Activated T-helper 17 cell treated with anti-CD3 and anti-CD28 coated beads, Interleukin-2, amount 50 U/mL, for 72 hours (primary cell): ENCODE measurements at places on chromosomes 13 and 19. TPM values are rescaled to one million over a fixed set of nuclear protein-coding genes. Genes with fewer than 3 reads are reported as not detected.

GRCh38 chr13:110236431-110236830 lies 70.5 kb downstream of the COL4A1 start:
- no peak for ATAC-seq

DNA sequence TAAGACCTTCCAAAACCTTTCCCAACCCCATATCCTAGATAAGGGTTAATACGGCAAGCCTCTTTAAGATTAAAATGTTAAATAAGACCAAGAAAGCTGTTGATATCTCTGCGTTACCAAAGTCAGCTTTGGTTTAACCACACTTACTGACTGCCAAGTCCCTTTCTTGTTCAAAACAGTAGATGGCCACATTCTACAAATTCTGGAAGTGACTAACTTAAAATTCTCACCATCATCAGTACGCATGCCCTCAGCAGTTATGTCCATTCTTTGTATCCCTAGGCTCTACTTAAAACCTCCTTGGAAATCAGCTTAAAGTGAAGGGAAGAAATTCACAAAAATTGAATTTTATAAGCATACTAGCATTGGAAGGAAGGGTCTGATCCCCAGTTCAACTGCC lies 23.6 kb downstream of the SOHLH2 start:
- ATAC-seq, result no peak

- ATAC-seq, result no peak
Observed at GRCh38 chr13:37594550-37594949, 4.0 kb downstream of the POSTN start.

DNA sequence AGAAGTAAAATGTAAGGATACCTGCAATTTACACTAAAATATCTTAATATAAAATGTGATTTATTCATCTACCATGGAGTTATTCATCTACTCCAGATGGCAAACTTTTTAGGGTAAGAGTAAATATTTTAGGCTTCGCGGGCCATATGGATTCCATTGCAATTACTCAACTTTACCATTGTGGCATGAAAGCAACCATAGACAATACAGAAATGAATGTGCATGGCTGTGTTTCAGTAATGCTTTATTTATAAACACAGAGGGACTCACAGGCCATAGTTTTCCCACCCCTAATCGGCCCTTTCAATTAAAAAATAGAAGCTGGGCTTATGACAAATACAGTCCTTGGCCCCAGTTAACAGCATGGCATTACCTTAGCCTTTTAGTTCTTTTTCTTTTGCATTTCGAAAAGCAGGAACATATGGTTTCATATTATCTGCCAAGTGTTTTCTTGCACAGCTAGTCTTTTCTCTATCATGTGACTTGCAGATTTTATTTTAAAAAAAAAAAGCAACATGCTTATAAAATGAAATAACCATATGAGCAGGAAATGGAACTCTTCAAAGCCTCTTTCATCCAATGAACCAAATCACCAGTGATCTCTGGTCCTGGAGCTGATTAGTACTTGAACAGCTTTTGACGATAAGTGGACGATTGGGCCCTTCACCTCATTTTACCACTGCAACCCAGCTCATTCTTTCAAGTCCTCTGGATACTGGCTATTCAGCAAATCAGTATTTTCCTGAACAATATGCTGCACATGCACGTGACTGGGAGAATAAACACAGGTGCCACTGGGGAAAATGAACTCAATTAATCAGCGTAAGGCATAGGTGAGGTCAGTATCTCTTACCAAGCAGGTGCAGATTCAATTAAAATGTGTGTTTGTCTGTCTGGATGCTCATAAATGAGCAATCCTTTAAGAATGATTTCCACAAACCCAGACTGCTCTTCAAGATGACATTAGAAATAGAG lies 63.9 kb downstream of the LHFPL6 start:
- ATAC-seq, result no peak

DNA sequence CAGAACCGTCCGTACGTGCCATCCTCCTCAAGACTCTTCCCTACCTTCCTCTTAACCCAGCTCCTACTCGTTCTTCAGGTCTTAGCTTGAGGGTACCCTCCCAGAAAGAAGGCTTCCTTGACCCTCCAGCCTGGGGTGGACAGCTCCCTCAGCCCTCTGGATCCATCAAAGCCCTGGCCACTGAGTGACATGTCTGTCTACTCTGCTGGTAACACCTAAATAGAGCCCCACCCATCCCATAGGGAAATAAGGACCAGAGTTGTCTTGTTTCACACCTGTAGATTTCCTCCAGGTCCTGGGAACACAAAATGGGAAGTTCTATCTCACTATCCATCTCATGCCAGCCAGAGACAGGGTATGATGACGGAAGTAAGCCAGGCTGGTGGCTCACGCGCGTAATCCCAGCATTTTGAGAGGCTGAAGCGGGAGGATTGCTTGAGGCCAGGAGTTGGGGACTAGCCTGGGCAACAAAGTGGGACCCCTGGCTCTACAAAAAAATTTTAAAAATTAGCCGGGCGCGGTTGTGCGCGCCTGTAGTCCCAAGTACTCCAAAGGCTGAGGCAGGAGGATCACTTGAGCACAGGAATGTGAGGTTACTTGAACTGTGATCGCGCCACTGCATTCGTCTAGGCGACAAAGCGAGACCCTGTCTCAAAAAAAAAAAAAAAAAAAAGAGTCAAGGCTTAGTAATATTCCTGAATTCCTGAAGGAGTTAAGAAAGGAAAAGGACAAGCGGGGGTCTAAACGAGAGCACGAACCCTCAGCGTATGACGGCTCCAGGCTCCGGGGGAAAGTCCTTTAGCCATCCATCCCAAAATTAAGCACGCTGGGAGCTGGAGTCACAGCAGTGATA lies 566 bp upstream of the CCDC97 start:
- ATAC-seq, result peak; percentile 14

DNA sequence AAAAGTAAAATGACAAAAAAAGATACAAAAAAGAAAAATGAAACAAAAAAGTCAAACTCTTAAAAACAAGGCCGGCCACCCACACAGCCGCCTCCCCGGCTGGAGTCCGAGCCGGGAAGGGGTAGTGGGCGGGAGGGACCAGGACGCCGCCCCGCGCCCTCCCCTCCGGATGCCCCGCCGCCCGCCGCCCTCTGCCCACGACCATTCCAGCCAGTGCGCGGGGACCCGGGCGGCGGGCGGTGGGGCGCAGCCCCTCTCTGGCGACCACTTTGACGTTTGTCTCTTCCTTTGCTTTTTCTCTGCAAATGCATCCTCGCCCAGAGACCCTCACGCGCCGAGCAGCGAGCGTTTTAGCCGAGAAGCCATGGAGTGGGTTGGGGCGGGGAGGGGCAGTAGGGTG lies 28.6 kb downstream of the ZBTB7A start:
- ATAC-seq, result no peak

The FCER2 gene
- 2.8 TPM for total RNA-seq

The ZNF792 gene
- total RNA-seq, result 7.6 TPM

The ZNF878 gene
- 0.74 TPM for total RNA-seq

DNA sequence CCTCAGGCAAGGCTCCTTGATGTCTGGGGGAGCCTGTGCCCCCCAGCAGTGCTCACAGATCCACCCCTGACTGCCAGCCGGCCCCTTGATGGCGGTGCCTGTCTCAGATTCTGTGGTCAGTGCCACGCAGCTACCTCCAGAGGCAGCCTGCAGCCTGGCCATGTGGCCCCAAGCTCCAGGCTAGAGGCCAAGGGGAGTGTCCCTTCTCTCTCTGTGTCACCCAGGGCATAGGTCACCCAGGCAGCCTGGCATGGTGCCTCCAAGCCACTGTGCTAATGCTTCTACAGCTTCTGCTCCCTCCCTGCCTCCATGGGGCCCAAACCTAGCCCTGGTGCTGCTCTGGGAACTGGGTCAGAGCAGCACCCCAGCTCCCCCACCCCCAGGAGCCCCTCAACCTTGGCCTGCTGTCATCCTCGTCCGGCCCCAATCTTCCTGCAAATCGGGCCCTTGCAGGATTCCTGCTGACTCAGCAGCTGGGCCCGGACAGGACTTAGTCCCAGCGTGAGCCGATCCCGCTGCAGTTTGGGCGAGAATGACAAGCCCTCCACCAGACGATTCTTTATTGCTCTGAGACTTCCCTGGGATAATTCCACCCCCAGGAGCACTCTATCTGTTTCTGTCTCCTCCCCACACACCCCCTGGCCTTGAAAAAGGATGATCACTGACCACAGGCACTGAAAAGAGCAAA lies 2.8 kb upstream of the ARL11 start:
- no peak for ATAC-seq

DNA sequence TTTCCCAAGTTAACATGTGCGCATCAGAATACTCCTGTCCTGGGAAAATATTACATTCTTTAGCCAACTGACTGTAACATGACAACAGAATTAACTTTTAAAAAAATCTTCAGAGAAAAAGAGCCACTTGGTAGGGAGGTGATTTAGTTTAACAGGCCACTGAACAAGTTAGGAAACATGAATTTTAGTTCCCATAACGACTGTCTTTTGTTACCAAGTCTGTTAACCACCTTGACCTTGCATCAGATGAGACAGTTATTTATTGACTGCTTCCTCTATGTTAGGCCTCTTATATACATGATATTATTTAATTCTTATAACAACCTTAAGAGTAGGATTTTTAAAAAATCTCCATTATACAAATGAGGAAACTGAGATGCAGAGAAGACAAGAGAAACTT lies 268.6 kb downstream of the NDFIP2 start:
- ATAC-seq, result no peak

The NLRP11 gene
- total RNA-seq, result not detected

DNA sequence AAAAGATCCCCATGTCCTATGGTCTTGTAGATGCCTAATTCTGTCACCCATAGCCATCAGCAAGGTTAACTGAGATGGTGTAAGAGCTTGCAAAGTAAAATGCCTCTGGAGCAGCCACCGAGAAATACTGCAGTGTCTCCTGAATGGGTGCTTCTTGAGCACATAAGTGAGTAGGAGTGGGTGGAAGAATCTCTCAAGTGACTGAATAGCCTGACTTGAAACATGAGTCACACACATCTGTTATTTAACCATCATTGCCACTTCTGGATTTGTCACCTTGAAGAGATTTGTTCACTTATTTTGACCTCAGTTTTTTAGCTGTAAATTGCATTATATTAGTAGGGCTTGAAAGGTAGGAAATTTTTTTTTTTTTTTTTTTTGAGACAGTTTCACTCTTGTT lies 2.3 kb downstream of the ZNF714 start:
- ATAC-seq, result peak; percentile 69
